Foreskin fibroblast (primary cell): ENCODE measurements at places on chromosomes 12 and 14.

DNA sequence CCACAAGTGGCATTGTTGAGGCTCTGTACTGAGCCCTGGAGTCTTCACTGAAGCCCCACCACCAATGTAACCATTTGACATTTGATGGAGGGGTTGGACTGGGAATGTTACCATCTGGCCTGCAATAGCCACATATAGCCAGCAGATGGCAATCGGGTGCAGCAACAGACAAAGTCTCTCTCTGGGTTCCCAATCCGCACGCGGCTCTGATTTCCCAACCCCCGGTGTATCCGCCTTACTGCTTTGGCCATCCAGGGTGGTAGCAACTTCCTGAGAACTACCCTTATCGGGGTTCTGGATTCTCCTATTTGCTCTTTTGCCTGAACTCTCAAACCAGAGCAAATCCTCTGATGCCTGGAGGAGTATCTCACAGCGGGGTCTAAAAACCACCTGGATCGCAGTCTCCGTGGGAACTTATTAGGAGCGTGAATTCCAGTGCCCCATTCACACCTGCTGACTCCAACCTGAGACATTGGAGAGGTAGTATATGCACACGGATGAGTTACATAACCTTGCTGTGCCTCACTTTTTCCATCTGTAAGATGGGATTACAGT is 14.2 kb downstream of the VRTN start:
- peak; percentile 88 for DNase-seq

- DNase-seq: no peak
These were observed 62.8 kb downstream of the TMCC3 start for GRCh38 chr12:94587266-94588241.

DNA sequence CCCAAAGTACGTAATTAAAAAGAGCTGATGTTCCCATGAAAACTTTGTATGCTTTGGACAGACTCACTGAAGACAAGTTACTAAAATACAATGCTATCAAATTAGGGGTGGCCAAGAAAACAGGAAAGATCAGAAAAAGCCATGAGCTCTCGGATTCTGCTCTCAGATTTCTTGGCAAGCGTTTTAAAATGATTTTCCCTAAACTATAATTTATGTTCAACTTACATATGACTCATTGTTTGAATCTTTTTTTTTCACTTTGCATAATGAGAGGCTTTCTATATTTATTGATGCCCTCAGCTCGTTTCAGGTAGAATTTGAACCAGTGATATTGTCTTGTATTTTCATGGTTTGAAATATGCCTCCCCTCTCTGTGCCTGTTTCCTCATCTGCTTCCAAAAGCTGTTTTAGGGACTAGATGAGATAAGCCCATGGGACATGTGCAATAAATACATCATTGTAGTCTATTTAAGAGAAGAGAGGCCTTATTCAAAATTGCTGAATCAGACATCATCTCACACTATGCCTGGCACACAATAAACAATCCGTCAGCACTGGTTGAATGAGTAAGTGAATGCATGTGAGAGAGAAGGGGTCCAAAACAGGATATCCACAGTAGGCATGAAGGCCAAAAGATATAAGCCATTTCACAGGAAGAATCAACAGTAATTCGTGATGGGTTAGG is 4.7 kb upstream of the IPO8 start:
- no peak for DNase-seq

- DNase-seq: peak; percentile 57
These were observed 42.2 kb upstream of the CAPRIN2 start for GRCh38 chr12:30796891-30797371.

DNA sequence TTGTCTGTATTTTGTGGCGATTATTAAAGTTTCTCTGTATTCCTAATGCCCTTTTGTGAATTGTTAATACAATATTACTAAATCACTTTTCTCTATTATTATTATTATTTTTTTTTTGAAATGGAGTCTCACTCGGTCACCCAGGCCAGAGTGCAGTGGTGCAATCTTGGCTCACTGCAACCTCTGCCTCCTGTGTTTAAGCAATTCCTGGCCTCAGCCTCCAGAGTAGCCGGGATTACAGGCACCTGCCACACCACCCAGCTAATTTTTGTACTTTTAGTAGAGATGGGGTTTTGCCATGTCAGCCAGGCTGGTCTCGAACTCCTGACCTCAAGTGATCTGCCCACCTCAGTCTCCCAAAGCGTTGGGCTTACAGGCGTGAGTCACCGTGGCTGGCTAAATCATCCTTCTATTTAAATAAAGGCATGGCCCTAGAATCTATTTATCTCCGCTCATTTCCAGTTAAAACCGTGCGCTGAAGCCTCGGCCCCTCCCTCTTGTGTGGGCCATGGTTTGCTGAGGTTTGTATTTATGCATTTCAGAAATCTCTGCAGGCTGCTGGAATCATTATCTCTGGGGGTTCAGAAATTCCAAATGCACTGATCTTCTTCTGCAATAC is 1136.4 kb upstream of the TMEM132C start:
- DNase-seq: no peak

DNA sequence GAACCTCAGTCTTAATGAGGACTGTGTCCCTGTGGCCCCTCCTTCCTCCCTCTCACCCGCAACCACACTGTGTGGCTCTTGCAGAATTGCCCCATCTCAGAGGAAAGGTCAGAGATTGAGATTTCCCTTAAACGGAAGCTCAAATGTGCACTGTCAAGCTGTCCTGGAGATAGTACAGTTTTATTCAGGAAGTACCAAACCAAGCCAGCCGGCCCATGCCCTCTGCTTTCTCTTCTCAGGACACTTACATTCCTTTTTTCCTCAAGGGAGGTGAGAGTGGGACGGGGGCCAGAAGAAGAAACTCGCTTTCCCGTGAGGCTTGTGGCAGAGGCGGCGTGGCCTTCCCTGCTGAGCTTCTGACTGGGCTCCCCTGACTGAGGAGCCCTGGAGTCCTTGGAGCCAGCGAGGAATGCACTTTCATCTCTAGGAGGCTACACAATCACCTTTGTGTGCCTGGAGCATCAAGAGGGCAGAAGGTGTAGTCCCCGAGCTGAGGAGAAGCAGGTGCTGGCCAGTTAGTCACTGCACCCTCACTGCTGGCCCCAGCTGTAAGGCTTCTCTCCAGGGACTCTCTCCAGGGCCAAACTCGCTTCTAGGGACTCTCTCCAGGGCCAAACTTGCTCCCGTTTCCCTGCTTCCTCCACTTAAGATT is 24.1 kb upstream of the ATP2A2 start:
- no peak for DNase-seq

GRCh38 chr12:64780132-64780530 is 20.9 kb upstream of the GNS start:
- no peak for DNase-seq

GRCh38 chr14:69960296-69960695 is 81.1 kb downstream of the SMOC1 start:
- DNase-seq: no peak

DNA sequence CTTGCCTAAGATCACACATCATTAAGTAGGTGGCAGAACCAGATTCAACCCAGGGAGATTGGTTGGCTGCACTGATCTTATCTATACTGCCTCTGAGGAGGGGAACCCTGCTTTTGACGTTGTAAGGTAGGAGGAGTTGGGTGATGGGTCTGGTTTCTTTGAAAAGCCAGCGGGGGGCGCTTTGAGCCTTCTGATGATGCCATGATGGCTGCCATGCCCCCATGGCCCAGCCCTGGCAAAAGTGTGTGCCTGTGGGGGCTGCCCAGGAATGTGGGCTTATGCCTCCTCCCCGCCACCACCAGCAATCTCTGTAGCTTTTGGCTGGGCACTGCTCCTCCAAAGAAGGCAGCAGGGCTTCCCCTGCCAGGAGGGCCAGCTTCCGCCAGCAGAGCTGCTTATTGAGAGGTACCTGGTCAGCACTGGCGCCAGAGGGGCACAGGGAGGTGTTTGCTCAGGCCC is 224.3 kb downstream of the SLC41A2 start:
- no peak for DNase-seq

DNA sequence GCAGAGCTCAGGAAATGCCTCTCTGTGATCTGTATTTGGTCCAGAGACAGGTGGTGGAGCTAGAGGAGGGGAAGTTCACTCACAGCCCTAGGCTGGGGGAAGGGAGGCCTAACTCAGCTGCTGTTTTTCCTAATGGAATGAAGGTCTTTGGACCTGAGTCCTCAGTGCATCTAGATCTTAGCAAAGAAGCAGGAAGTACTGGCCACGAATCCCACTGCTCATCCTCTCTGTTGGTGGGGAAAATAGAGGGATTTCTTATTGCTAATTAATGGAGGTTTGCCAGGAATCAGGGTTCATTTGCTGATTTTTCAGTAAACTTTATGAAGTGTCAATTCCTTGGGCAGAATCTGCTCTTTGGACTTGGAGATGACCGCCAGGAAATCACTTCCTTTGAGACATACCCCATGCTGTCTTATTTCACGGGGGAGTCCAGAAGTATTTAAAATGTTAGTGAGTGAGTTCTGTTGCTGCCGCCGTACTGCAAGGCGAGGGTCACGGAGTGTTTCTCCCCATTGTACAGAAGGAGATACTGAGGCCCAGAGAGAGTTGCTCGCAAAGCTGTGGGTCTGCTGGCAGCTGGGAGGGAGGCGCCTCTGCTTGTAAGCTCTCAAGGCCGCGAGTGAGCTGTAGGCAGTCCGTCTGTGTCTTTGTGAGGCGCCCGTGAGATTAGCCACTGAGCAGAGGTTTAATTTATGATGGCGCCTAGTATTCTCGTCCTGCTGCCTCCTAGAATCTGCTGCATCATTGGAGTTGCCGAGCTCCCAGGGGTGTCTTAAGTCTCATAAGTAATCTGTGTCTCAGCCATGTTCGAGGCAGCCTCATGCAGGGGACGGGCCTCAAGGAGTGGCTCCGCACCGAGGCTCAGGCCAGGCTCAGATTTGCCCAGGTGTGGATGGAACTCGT is 88.2 kb downstream of the TSPAN9 start:
- DNase-seq: no peak

- peak; percentile 74 for DNase-seq
These were observed 227.2 kb downstream of the DACT1 start for GRCh38 chr14:58864751-58865513.

- no peak for DNase-seq
These were observed 117.5 kb downstream of the ASCL4 start for GRCh38 chr12:107891967-107892366.

DNA sequence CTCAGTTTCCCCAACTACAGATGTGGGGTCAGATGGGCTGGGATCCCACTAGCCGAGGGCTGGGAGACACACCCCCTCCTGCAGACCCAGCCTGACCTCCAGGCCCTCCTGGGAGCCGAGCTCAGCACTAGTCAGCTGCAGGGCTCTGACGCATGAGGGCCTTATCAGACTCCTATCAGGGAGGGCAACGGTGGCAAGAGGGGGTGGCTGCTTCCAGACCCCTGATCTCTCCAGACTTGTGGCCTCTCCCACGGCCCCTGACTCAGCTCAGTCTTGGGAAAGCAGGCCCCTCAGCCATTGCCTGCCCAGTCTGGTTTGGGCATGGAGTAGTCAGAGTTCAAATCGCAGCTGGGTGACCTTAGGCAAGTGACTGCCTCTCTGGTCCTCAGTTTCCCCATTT is 2.5 kb downstream of the RASAL1 start:
- no peak for DNase-seq

- no peak for DNase-seq
These were observed 60.4 kb downstream of the ANAPC7 start for GRCh38 chr12:110343114-110343513.

DNA sequence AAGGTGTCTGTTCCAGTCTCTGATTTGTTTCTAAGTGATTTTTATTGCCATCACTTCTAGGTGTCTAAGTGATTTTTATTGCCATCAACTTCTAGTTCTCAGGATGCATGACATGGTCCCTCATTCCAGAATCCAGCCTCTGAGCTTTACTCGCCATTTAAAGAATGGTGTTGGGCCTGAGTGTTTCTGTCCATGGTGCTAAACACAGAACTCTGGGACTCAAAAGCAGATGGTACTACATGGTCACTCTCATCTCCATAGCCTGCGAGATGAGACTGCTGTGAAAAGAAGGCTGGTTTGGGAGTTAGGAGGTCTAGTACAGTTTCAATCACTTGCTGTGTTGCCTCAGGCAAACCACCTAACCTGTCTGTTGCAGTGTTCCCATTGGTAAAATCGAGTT is 276.6 kb downstream of the NRXN3 start:
- DNase-seq: no peak

DNA sequence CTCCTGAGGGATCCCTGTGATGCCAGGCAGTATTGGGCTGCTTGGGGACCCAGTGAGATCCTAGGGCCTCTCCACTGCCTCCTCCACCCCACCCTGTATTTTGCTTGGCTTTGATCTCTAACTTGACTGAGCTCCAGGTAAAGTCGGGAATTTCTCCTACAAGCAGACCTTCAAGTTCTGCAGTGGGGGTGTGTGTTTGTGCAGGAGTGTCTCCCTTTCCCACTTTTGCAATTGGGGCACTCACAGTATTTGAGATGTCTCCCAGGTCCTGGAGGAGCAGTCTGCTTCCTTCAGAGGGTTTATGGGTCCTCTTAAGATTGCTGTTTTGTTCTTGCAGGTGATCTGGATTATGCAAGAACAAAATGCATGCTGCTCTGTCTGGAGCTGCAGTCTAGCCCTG is 68.9 kb downstream of the ALG10B start:
- no peak for DNase-seq

DNA sequence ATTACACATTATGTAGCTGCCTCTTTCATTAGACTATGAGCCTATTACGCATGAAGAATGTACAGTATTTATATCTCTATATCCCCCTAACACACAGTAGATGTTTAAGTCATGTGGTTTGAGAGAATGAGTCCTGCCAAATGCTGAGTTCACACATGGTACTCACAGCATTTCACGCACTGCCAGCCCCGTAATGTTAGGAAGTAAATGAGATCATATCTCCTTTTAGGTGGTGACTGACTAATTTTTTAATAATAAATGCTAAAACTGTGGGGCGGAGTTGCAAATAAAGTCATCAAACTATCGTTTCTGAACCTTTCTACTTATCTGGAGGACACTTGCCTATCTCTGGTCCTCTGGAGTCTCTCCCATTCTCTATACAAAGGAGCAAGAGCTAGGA is 343.8 kb downstream of the ADAMTS20 start:
- no peak for DNase-seq

- no peak for DNase-seq
These were observed 1.7 kb upstream of the NUAK1 start for GRCh38 chr12:106140223-106140986.

DNA sequence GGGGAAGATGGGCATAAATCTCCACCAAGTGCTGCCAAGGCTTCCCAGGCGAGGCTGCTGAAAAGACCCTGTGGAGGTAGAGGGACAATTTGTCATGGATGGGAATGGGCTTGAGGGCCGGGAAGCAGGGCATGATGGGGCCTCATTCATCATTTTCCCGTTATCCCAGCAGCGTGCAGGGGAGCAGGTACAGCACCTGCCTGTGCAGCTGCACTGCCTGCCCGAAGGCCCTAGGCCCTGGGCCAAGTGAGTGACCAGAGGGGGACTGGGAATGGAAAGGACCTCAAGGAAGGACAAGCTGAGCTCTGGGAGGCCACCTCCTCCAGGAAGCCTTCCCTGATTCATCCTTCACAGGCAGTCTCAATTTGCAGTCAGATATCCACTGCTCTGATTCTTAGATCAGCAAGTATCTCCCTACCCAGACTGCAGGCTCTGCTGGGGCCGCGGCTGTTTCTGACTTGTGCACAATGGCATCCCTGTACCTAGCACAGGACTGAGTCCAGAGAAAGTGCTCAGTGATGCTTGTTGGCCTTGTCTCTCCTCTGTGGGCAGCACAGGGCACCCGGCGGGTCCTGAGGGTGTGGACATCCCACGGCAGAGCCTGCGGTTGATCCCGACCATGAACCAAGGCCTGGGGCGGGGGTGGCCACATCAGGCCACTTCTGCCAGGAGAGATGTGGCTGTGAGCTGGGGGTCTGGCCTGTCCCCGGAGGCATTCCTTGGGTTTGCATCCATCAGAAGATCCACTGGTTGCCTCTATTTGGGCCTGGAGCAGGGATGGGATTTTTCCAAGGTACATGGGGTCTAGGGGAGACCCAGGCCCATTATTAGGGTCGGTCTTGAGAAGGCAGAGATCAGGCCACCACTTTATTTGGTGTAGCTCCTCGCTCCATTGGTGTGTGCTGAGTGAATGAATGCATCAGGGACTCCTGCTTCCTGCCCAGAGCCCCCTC is 167.3 kb upstream of the RTL1 start:
- DNase-seq: no peak
